ENCODE measurements at places on chromosomes 4 and X.

- no peak for DNase-seq
These were observed 204.1 kb downstream of the PTTG2 start for GRCh38 chr4:38164346-38164745.

DNA sequence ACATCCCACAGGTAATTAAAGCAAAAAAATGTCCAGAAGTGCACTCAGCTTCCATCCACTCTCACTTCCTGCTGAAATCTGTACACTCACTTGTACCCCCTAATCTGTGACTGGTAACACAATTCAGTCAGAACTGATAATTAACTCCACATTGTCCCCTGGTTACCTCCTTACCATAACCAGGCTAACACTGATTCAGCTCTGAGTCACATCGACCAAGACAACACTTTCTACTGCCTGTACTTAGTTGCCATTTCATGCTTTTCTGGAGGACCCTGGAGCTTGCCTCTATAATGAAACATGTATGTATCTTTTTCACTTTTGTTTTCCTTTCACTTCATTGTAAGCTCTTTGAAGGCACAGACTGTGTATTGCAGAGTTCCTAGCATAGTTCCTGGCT lies 130.9 kb upstream of the GABRG1 start:
- no peak for DNase-seq

GRCh38 chr4:16187455-16187854 lies 38.8 kb downstream of the TAPT1 start:
- DNase-seq = no peak

GRCh38 chr4:41657561-41657960 lies 91.0 kb downstream of the PHOX2B start:
- no peak for DNase-seq

DNA sequence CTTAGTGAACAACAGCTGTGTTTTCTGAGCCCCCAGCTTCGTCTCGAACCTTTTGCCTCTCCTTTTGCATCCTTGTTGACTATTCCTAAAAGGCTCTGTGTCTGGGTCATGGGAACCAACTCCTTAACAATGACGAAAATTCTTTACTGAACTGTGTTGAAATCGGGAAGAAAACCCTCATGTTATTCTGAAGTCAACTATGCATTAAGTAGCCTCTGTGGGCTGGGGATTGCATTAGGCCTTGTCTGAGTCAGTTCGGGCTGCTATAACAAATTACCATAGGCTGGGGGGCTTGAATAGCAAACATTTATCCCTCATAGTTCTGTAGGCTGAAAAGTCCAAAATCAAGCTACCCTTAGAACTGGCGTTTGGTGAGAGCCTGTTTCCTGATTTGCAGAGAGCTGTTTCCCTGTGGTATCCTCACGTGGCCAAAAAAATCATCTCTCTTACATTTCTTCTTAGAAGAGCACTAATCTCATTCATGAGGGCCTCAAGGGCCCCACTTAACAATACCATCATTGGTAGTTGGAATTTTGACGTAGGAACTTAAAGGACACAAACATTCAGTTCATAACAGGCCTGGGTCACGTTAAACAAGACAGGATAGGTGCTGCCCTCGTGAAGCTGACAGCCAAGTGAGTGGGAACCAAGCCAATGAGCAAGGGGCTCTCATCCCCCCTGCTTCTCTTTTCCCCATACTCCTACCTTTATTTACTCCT lies 75.9 kb downstream of the CLNK start:
- DNase-seq = no peak

GRCh38 chrX:20968996-20969395 lies 405.2 kb upstream of the CNKSR2 start:
- no peak for DNase-seq

DNA sequence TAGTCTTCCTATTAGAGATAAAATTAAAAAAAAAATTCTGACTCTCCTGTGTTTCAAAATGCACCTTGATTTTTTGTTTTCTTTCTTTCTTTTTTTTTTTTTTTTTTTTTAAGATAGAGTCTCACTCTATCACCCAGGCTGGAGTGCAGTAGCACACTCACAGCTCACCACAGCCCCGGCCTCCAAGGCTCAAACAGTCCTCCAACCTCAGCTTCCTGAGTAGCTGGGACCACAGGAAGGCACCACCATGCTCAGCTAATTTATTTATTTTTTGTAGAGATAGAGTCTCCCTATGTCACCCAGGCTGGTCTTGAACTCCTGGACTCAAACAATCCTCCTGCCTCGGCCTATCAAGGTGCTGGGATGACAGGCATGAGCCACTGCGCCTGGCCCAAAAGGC lies 41.1 kb upstream of the TMEM184C start:
- DNase-seq = no peak

GRCh38 chr4:164012396-164013027 lies 518.0 kb downstream of the TMA16 start:
- no peak for DNase-seq

GRCh38 chr4:140609548-140610425 lies 41.0 kb upstream of the UCP1 start:
- DNase-seq = peak; percentile 18

GRCh38 chr4:156419080-156419685 lies 465.5 kb upstream of the CTSO start:
- DNase-seq = no peak

GRCh38 chrX:40446921-40447320 lies 133.8 kb upstream of the ATP6AP2 start:
- no peak for DNase-seq

DNA sequence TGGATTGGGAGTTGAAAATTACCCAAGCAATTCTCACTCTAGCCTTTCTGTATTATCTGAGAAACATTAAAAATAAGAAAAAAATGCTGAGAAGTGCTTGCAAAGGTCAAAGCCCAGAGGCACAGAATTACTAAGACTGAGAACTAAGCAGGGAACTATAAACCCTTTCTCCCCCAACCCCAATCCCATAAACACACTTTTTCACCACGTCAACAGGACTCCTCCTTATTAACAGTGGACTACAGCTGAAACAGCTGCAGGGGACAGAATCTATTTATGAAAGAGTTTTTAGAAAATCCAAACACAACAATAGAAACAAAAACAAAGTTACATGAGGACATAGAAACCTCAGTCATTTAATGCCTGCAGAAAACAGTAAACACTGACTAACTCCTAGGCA lies 984.1 kb downstream of the TRAM1L1 start:
- DNase-seq = no peak

- DNase-seq = no peak
These were observed 521.2 kb downstream of the ANKRD50 start for GRCh38 chr4:124191329-124191728.

- no peak for DNase-seq
These were observed 3.5 kb upstream of the ZFP92 start for GRCh38 chrX:153407736-153408135.

DNA sequence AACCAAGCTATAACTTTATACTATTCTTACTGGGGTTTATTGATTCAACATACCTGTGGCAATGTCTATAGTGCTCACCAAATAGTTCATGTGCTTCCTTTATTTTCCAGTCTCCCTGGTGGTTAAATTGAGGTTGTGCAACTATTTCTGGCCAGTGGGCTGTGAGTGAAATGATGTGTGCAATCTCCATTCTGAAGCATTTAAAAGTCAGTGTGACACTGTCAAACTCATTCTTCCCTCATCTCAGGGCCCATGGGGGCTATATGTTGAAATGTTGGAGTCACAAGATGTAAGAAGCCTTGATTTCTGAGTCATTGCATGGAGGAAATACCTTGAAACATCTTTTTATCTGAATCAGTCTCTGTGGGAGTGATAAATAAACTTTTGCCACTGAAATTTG lies 414.3 kb upstream of the RPS6KA3 start:
- DNase-seq = no peak

GRCh38 chr4:96052827-96053226 lies 212.9 kb downstream of the PDHA2 start:
- no peak for DNase-seq

- DNase-seq = no peak
These were observed 80.8 kb upstream of the IQCM start for GRCh38 chr4:149896432-149896831.

DNA sequence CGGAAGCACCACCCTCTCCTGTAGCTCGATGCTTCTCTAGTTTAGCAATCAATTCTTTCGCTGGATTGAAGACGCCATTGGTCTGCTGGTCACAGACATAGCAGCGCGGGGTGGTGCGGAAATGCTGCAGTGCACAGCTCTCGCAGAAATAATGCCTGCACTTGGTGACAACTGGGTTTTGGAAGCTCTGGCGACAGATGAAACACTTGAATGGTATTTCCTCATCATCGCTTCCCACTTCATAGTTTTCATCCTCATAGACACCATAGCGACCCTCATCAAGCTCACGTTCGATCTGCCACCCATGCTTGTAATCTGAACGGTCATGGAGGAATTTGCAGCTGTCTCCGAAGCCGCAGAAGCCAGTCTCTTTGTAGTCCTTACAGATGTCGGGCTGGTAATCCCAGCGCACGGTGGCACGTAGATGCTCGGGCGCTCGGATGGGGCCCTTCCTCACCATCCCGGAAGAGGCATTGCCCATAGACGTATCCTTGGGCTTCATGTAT lies 854 bp downstream of the RNF113A start:
- DNase-seq = peak; percentile 4

DNA sequence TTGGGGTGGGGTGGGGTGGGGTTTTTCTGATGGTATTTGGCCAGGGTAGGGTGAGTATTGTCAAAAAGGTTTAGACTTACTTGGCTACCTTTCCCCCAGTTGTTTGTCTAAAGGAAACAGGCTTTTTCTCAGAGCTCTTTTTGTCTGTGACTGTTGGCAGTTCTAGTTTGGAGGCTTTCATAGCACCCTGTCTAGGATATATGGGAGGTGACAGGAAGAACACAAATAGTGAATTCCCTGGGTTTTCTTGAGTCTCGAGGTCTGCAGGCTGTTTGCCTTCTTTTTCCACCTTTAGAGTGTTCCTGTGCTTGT lies 13.5 kb downstream of the RPS6KA3 start:
- DNase-seq = no peak

GRCh38 chr4:111689214-111689613 lies 456.0 kb upstream of the FAM241A start:
- DNase-seq = no peak

DNA sequence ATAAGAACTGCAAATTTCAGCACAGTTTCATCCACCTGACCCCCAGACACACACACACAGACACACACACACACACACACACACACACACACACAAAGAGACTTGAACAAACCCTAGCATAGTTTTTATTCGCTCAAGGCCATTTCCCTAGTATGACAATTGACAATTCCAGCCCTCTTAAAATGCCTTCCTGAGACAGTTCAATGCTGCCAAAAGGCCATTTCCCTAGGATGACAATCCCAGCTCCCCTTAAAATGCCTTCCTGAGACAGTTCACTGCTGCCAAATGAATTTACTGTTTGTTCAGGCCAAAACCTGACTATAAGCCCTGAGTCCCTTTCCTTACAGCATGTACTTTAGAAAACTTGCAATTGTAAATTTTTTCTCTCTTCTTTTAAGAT lies 259.5 kb upstream of the SLC7A11 start:
- DNase-seq = no peak

DNA sequence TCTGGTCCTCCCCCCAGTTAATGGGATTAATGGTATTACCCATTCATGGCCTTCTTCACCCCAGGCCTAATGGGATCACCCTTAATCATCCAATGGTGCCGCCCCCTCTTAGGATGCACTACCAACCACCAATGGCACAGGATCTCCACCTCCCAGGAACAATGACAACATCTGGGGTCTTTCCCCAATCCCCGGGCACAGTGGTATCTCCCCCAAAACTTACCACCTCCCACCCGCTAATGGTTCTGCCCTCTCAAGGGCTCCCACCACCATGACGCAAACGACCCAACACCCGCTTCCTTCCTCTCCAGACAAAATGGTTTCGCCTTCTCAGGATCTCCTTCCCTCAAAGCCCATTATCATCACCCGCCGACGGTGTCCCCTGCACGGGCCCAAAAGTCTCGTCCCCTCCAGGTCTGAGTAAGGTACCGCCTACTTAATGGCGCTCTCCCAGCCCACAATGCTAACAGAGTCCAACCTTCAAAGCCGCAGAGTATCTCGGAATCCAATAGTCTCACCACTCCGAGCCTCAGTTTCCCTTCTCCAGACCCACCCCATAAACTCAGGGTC lies 458 bp downstream of the GRIPAP1 start:
- DNase-seq = no peak

GRCh38 chr4:75844151-75844662 lies 58.0 kb downstream of the PPEF2 start:
- DNase-seq = no peak

DNA sequence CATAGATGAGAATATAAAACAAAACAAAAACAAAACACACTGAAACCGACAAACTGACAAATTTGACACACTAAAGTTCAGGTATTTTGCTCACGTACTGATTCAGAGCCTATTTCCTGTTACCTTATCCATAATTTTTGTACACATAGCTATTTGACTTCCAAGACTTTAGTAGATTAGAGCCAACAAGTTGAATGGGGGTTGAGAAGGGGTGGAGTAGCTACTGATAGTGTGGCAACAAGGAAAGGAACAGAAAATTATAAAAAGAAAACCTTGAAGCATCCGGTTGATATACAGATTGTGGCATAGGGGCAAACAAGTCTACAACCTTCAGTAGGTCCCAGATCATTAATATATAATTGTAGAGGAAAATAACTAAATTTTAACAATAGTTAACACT lies 92.3 kb upstream of the RASGEF1B start:
- DNase-seq = no peak

- no peak for DNase-seq
These were observed 1369.1 kb upstream of the AGA start for GRCh38 chr4:178811356-178811755.

GRCh38 chrX:153778181-153778580 lies 2.7 kb upstream of the SRPK3 start:
- DNase-seq = no peak

GRCh38 chr4:147633113-147633512 lies 15.9 kb downstream of the TMEM184C start:
- no peak for DNase-seq

- no peak for DNase-seq
These were observed 14.5 kb upstream of the DKK2 start for GRCh38 chr4:107050525-107051135.

DNA sequence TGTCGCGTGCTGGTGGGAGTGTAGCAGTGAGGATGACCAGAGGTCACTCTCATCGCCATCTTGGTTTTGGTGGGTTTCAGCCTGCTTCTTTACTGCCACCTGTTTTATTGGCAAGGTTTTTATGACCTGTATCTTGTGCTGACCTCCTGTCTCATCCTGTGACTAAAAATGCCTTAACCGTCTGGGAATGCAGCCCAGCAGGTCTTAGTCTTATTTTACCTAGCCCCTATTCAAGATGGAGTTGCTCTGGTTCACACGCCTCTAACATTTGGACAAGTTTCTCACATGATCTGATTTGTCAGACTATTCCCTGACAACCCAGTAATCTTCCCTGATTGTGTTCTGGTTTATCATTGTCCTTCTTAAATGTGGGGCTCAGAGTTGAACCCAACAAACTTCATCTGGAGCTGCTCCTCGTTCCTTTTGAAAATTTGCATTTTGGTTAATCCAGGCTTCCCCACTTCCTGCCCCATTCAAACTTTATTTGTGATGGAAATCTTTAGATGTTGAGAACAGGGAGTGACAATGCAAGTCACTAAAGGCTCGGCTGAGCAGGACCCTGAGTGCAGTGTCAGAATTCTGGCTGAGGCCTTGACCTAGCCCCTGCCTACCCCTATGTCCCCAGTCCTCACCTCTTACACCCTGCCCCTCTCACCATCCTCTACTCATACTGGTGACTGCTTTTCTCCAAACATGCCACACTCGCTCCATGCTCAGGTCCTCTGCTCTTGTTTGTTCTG lies 226.8 kb downstream of the STIM2 start:
- no peak for DNase-seq

GRCh38 chrX:1351981-1352714 lies 15.6 kb downstream of the IL3RA start:
- no peak for DNase-seq

GRCh38 chrX:104189837-104190236 lies 23.6 kb downstream of the FAM199X start:
- no peak for DNase-seq

- no peak for DNase-seq
These were observed 148.0 kb upstream of the JADE1 start for GRCh38 chr4:128661479-128661878.
